ENCODE measurements at places on chromosomes 7 and 10. TPM values are rescaled to one million over a fixed set of nuclear protein-coding genes. Genes with fewer than 3 reads are reported as not detected.

Gene FAM237B
- total RNA-seq, result not detected

Gene IL15RA
- 47.7 TPM for total RNA-seq

Gene ICA1
- total RNA-seq, result 43.2 TPM

Gene VWA2
- 0.05 TPM for total RNA-seq

Gene RBM20
- total RNA-seq, result 0.68 TPM

Gene LRGUK
- 0.34 TPM for total RNA-seq

Gene GCK
- total RNA-seq, result 0.41 TPM

Gene SDK1
- 2.3 TPM for total RNA-seq

Measured in glomerular endothelial cell (primary cell).